GDM1 (cell line): ENCODE measurements at places on chromosomes 5 and 9.

- DNase-seq = no peak
Observed at GRCh38 chr5:14467886-14468285, 113.7 kb upstream of the OTULINL start.

GRCh38 chr5:53478411-53479044, 1.9 kb upstream of the FST start:
- DNase-seq = no peak

DNA sequence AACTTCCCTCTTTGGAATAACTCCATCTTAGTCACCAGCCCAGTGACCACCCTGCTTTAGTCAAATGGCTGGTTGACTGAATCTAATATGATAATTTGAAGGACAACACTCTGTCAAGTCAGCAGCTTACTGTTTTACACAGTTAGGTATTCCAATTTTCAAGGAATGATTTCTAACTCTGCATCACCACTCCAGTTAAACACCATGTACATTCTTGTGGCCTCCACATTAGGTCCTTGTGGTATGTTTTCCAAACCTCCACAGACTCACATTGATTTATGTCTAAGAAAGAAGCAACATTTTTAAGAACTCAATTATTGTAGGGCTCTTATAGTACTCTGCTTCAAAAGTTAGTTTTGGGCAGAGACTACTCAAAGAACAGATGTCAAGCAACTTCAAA, 110.7 kb downstream of the TLE1 start:
- DNase-seq = no peak

- DNase-seq = no peak
Observed at GRCh38 chr5:64156261-64156660, 9.4 kb upstream of the RNF180 start.

DNA sequence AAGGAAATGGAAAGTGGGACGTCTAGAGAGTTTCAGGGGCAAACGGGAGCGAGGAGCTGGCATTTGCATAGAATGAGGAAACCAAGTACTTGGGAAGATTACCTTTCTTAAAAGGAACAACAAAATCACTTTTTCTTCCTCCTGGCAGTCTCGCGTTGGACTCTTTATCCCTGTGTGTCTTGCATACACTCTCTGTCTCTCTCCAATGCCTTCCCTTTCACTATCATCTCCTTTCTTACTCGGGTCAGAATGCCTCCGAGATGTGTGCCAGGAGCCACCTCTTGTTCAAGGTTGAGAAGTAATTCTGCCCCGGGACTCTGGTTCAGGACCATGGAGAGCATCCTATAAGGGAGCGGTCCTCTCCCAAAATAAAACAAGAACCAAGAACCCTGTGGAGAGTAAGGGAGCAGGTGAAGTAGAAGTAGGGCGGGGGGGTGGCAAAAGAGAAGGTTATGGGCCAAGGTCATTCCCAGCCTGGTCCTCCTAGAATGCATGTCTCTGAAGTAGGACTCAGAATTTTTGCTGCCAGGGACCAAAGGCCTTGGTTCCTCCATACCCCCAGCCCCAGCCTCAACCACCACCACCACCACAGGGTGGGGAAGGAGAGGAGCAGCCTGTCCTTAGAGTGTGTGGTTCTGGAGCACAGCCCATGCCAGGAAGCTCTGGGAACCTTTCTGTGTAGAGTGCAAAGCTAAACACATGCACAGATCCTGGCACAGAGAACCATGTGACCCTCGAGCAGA, 72.1 kb upstream of the ARAP3 start:
- DNase-seq = no peak

GRCh38 chr9:22107202-22108045, 98.3 kb upstream of the CDKN2B start:
- no peak for DNase-seq

DNA sequence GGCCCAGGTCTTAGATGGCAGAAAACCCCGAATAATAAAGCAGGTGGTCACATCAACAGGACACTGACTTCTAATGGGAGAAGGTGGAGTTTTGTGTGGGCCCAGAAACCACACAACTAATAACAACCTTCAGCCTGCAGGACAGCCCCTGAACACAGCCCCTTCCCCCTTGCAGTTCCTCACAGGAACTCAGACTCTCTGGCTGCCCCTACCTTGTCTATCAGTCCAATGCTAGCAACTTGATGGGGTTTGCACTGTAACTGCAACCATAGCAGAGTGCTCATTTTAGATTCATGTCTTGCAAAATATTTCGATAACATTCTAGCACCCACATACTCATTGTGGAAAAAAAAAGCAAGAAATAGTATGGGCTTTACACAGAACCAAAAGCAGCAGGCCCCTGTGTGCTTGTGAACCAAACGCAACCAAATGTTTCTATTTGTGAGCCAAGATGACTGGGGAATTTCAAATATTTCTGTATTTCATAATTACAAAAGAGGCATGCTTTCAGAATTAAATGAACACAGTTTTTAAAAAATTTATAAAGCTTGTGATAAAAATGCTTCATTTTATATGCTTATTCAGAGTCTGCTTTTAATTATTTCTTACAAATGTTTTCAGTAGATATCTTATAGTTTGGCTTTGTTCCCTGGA, 62.7 kb upstream of the PDE4D start:
- no peak for DNase-seq

GRCh38 chr9:127388856-127389238, 8.1 kb upstream of the SLC2A8 start:
- DNase-seq = no peak
